Left lung (tissue), 14 donors: ENCODE measurements at places on chromosomes 4 and X. TPM values are rescaled to one million over a fixed set of nuclear protein-coding genes. Genes with fewer than 3 reads are reported as not detected.

- DNase-seq = no peak
Observed at GRCh38 chr4:94798808-94799207, 41.1 kb downstream of the BMPR1B start.

DNA sequence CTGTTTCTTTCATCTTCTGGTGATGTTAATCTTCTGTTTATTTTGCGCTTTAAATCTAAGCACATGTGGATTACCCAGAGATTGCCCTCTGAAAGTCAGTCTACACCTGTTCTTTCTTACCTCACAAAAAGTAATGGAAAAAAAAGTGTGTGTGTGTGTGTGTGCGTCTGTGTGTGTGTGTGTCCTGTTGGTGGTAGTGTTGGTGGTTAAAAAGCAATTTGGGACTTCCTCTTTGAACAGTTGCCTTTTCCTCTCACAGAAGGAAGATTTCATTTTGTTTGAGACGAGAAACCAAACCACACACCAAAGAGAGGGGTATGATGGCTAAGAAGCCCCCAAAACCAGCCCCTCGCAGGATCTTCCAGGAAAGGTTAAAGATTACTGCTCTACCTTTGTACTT lies at the start of gene STAP1:
Gene STAP1 (plus strand): TSS at position 235 of the 400 bp plus-strand sequence. CDS start 83 bp downstream, at position 318.
- DNase-seq = no peak

GRCh38 chr4:48093991-48094416 lies 40.0 kb downstream of the TXK start:
- DNase-seq = no peak

Gene TMSB15C
- 2.8 TPM for total RNA-seq

Gene HSFX3
- total RNA-seq = not detected

GRCh38 chr4:24768604-24769003 lies 26.8 kb upstream of the SOD3 start:
- DNase-seq = no peak

DNA sequence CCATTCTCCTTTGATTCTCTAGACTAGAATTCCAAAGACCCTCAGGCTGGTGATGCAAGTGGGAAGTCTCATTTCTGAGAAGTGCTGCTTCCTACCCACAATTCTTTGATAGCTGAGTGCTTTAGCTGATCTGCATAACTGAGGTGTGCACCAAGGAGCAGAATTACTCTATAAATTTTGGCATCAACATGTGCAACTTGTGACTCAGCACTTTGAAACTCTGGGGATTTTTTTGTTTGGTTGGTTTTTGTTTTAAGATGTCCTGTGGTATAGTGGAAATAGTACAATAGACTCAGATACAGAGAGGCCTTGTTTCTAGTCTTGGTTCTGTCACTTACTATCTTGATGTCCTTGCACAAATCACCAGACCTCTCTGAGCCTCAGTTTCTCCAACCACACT lies 148.4 kb downstream of the AR start:
- DNase-seq = no peak

Gene SPCS3
- total RNA-seq = 203 TPM

Gene TEX13C
- total RNA-seq = not detected

DNA sequence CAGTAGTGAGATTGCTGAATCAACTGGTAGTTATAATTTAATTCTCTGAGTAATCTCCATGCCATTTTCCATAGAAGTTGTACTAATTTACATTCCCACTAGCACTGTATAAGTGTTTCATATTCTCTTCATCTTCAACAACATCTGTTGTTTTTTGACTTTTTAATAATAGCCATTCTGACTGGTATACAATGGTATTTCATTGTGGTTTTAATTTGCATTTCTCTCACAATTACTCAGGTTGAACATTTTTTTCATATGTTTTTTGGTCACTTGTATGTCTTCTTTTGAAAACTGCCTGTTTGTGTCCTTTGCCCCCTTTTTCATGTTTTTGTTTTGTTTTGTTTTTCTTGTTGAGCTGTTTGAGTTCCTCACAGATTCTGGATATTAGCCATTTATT lies 880.2 kb downstream of the RAPGEF2 start:
- no peak for DNase-seq

- no peak for DNase-seq
Observed at GRCh38 chr4:41559940-41560516, 22.1 kb downstream of the LIMCH1 start.
